ENCODE measurements at places on chromosomes 4 and X.

GRCh38 chr4:136036744-136037143, 1495.5 kb downstream of the PCDH18 start:
- peak; percentile 10 for DNase-seq

- no peak for DNase-seq
Measured at GRCh38 chr4:69831646-69832325, 28.2 kb downstream of the SULT1E1 start.

DNA sequence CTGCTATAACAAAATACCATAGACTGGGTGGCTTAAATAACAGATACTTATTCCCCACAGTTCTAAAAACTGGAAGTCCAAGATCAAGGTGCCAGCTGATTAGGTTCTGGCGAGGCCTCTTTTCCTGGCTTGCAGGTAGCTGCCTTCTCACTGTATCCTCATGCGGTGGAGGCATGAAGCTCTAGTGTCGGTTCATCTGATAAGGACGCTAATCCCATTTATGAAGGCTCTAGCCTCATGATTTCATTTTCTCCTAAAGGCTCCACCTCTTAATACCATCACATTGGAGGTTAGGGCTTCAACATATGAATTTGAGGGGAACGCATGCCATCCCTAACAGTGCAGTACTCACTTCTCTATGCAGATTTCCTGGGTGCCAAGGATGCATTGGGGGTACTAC, 57.9 kb upstream of the STIM2 start:
- DNase-seq: no peak

DNA sequence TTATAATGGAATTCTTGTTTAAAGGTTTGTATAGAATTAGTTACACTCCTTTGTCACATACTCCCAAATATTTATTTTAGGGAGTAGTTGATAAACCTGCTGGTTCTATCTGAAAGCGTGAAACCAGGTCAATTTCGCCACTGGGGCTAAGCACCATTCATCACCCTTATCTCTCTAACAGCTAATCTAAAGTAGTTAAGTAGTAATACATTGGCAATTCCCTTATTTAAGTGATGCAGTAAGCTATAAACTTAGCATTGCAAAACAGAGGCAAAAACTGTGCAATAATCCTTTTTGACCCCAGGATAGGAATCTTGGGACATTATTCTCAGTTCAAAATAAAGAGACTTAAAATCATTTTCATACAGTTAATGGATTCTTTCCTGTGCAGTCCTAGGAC, 33.7 kb upstream of the PTPN13 start:
- DNase-seq: no peak

DNA sequence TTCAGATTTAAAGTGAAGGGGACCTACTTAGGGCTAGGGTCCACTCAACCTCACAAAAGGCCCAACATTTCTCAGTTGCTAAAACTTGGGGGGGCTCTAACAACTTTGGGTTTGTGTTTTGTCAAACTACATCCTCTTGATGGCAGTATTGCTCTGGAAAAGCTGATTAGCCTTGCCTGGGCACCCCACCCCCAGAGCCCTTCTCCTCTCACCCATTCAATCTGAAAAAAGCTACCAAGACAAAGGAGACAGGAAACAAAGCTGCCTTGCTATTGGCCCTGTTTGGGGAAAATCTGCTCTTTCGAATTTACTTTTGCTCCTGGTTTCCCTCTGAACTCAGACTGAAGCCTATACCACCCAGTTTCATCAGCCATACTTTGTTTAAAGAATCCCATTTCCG, 195.2 kb upstream of the STK26 start:
- no peak for DNase-seq

Data from epithelial cell of prostate (primary cell).